ENCODE measurements at places on chromosomes 16 and 17.

DNA sequence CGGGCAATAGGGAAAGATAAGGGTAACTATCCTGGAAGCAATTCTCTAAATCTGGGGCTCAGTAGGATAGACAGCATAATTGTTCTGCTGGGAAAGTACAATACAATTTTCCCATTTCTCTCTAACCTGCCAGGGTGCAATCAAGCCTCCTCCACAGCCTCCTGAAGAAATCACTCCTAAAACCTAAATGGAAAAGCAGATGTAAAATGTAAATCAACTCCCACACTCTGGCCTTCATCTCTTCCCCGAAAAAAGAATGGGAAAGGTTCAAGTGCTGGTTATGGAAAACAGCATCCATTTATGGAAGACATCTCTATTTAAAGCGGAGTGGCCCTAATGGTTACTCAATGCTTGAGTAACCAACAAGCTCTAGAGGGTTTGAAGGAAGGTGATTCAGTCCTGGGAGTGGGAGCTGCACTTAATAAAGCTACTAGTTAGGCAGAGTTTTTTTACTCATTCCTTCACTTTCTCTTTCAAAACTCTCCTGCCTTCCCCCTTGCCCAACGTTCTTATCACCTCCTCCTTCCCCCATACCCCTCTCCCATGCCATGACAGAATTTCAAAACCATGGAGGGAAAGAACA is 5.1 kb downstream of the MMD start:
- no peak for DNase-seq

DNA sequence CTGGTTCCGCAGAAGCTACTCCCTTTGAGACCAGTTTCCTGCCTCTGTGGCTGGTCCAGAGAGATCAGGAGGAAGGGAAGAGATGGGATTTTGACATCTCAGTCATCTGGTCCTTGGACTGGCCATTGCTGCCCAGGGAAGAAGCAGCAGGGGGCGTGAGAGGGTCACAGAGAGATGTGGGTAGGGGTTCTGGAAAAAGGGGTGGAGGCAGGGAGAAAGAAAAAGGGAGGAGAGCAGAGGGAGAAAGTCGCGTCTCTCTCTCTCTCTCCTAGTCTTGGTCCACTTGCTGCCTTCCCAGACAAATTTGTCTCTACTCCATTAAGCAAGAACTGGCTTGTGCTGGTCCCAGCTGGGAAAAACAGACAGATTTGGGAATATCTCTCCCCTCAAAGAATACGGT is 4.4 kb downstream of the SHBG start:
- no peak for DNase-seq

- no peak for DNase-seq
Observed at GRCh38 chr16:24493821-24494220, 45.5 kb upstream of the RBBP6 start.

GRCh38 chr17:7667656-7668406 is 17.1 kb downstream of the ATP1B2 start:
- DNase-seq = no peak

DNA sequence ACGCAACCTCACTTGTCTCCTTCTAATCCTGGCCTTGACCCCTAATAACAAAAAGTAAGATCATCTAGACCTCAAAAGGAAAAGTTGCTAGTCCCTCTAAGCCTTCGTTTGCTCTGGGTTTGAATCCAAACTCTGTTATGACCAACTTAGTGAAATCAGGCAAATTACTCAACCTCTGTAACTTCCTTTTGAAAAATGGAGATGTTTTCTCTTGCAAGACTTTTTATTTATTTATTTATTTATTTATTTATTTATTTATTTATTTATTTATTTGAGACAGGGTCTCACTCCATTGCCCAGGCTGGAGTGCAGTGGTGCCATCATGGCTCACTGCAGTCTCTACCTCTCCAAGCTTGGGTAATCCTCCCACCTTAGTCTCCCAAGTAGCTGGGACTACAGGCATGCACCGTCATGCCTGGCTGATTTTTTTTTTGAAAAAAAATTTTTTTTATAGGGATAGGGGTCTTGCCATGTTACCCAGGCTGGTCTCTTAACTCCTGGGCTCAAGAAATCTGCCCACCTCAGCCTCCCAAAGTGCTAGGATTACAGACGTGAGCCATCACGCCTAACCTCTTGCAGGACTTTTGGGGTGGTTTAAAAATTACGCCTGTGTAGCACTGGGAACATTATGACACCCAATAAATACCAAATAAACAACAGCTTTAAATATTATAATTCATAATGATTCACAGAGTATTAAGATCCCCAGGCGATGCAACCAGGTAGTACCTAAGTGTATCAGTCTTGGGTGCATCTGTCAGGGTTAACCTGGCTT is 63.4 kb downstream of the PITPNC1 start:
- no peak for DNase-seq
